A673 (cell line): ENCODE measurements at places on chromosomes 12 and 14.

DNA sequence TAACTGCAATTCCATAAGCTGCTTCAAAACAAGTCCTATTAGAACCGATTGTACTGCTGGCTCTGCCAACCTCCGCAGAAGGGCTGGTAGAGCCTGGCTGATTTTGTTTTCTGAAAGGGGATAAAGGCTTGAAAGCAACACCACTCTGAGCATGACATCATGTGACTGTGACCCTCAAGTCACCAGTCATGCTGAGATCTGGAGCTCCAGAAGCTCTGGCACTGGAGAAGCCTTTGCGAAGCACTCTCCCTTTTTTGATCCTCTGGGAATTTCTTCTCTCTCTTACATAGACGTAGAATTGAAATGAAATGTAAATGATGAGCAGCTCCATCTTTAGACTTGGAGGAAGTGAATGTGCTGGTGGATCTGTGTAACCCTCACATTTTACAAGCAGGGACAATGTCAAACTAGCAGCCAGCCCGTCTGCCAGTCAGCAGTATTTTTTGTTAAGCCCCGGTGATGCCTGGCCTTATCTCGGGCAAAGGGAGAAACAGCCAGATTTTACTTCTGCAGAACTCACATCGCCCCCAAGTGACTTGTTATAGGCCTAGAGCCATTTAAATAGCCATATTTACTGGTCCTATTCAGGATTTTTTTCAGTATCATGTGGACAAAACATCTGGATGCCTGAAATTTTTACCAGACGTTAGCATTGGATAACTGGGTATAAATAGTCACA, 112.1 kb upstream of the NPAS3 start:
- peak; percentile 71 for DNase-seq

DNA sequence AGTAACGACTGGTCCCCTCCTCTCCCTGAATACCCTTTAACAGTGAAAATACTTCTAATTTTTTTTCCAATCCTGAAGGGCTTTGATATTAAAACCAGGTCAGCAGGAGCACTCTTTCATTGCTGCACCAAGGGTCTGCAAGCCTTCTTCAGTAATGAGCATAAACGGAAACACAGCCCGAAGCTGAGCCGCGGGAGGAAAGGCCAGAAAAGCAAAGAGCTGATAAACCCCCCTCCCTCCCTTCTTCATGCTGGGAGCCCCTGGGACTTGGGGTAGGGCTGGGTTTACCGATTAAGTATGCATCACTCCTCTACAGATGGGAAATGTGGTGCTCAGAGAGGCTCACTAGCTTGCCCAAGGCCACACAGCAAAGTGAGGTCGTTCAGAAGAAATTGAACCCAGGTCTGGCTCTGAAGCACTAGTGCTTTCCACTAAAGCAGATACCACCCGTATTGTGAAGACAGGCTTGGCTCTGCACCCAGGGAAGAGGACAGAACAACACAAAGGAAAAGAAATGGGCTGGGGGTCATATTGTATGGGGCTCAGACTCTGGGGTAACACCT, 128.8 kb downstream of the GLT1D1 start:
- DNase-seq = no peak

DNA sequence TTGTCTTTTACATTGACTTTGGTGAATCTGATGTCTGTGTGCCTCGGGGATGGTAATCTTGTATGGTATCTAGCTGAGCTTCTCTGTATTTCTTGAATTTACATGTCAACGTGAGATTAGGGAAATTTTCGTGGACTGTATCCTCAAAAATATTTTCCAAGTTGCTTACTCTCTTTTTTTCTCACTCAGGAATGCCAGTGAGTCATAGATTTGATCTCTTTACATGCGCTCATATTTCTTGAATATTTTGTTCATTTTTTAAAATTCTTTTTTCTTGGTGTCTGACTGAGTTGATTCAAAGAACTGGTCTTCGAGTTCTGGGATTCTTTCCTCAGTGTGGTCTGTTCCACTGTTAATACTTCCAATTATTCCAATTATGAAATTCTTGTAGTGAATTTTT, 207.7 kb downstream of the RAD51B start:
- no peak for DNase-seq

DNA sequence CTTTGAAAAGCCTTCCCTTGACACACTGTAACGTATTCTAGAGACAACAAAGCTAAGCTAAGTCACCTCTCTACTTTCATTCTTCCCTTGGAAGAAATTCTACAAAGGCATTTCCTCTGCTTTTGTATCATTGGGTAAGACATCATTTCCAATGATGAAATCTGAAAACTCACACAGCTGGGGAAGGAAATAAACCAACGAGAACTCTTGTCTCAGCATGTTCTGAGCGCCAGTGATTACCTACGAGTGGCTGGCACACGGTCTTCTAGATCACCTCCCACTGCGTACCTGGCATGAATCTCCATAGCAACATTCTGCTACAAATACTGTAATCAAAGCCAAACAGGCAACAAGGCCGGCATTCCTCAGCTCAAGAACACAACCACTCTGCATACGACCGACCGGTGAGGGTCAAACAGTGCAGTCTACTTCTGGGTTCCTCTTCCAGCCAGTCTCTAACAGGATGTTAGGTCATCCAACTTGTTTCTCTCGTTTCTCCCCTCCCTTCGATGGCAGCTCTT, 7.6 kb downstream of the VPS37B start:
- DNase-seq = peak; percentile 68

- DNase-seq = no peak
Measured at GRCh38 chr14:39087493-39087892, 15.5 kb downstream of the SEC23A start.

GRCh38 chr14:94011795-94012194, 14.3 kb upstream of the OTUB2 start:
- DNase-seq = no peak

DNA sequence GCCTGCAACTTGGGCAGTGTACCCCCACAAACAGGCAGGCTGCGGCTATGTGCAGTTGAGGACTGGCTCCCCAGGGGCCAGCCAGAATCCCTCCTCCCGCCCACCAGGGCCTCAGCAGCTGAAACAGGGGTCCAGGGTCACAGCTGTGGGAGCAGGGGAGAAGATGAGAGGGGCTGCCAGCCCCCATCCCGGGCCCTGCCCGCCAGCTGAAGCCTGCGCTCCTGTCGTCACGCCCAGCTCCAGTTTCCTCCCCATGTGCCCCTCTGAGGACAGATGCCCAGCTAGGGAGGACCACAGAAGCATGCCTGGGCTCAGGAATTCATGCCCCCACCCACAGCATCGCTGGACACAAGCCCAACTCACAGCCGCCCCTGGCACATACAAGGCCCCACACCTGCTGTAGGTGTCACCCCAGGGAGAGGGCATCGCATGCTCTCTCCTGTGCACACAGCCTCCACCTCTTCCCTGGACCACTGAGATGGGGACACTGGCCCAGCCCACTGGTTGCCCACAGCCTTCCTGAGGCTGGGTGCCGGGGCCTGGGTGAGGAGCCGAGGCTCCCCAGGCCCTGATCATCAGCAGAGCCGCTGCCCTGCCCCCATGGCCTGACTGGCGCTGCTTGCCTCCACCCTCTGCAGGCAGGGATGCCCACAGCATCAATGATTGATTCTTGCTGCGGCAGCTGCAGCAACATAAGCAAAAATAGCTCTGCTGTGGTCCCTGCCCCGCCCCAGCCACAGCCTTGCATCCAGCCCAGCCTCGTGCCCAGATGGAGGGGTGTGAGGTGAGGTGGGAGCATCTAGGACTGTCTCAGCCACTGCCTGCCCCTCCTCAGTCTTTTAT, 3.7 kb upstream of the CLBA1 start:
- no peak for DNase-seq

- peak; percentile 80 for DNase-seq
Measured at GRCh38 chr12:121776190-121777098, 17.0 kb downstream of the RHOF start.
